ENCODE measurements at places on chromosomes 5 and 9. TPM values are rescaled to one million over a fixed set of nuclear protein-coding genes. Genes with fewer than 3 reads are reported as not detected.

DNA sequence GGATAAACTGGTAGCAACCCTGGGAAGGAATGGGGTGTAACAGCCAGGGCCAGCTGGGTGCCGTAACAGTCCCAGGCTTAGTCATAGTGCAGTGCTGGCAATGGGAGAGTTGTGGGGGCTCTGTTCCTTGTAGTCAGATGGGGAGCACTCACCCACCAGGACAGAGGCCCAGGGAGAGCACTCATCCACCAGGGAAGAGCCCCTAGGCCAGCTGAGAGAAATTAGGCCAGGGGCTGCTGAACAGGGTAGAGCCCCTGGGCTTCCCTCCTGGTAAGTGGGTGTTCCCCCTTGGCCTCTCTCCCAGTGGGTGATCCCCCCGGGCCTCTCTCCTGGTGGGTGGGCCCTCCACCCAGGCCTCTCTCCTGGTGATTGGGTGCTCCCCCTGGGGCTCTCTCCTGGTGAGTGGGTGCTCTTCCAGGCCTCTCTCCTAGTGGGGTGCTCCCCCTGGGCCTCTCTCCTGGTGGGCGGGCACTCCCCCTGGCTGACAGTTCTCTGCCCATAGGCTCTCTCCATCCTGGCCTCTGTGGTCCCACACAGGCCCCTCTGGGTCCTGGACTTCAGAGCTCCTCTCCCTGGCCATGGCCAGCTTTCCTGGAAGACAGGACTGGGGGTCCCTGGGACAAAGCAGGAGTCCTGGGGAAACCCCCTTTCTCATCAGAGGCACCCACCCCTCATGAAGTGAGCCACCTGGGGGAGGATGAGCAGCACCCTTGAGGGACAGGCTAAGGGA lies 13.4 kb downstream of the FGD3 start:
- H3K36me3 ChIP-seq: peaks cover 26% of the 10 kb centered on the region
- no peak overlapping the region for H3K4me3 ChIP-seq
- no peaks in the 10 kb centered on the region for H3K27me3 ChIP-seq
- no peak for DNase-seq

DNA sequence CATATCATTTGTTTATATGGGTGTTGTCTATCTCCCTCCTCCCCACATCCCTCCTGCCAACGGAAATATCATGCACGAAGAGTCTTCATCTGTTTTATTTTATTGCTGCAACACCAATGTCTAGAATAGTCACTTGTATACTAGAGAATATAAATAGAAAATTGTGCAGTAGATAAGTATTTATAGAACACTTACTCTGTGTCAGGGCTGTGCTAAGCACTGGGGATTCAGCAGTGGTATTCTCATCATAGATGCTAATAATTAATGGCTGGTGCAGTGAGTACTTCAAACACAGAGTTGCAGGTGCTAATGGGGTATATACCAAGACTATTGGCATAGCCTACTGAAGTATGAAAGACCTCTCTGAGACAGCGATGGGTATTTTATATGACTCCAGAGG lies 353.5 kb upstream of the CDH6 start:
- H3K36me3 ChIP-seq: no peaks in the 10 kb centered on the region
- DNase-seq: no peak
- H3K4me1 ChIP-seq: no peaks in the 10 kb centered on the region
- no peaks in the 10 kb centered on the region for H3K27me3 ChIP-seq
- H3K27ac ChIP-seq: no peak overlapping the region

The SHISAL2B gene
- total RNA-seq: not detected

The UNC13B gene
- total RNA-seq: 4.0 TPM

GRCh38 chr5:168852329-168852728 lies 273.2 kb upstream of the PANK3 start:
- no peaks in the 10 kb centered on the region for H3K36me3 ChIP-seq
- H3K27ac ChIP-seq: peak overlapping the region; percentile 84
- peaks cover 43% of the 10 kb centered on the region for H3K4me1 ChIP-seq
- H3K27me3 ChIP-seq: peaks cover 2% of the 10 kb centered on the region
- H3K4me3 ChIP-seq: peak overlapping the region; percentile 59
